Stimulated activated CD8-positive, alpha-beta memory T cell treated with anti-CD3 and anti-CD28 coated beads, Interleukin-2, amount 100 ng/mL, for 1 hour (primary cell): ENCODE measurements at places on chromosomes 5 and 9.

GRCh38 chr5:131593921-131594320, 41.1 kb downstream of the RAPGEF6 start:
- DNase-seq, result no peak

- no peak for DNase-seq
Measured at GRCh38 chr9:33794560-33794959, 801 bp upstream of the PRSS3 start.

DNA sequence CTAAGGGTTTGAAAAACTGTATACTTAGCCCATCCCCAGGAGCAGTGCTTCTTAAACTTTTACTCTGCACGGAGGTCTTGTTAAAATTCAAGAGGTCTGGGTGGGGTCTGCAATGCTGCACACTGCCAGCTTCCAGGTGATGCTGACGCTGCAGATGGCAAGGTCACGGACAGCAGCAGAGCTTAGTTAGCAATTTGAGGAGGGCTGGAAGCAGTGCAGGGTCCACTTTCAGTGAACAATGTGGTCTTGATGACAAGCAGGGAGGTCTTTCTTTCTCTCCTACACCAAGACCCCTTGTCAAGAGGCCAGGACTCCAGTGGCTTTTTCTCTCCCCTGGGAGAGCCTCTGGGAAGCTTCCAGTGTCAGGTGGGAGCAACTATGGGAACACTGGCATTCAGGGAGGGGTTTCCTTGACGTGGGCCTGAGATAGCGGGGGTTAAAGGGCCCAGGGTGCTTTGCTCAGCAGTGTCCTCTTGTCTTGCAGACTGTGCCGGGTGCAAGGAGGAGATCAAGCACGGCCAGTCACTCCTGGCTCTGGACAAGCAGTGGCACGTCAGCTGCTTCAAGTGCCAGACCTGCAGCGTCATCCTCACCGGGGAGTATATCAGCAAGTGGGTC, 65.0 kb upstream of the AFAP1L1 start:
- DNase-seq, result no peak

DNA sequence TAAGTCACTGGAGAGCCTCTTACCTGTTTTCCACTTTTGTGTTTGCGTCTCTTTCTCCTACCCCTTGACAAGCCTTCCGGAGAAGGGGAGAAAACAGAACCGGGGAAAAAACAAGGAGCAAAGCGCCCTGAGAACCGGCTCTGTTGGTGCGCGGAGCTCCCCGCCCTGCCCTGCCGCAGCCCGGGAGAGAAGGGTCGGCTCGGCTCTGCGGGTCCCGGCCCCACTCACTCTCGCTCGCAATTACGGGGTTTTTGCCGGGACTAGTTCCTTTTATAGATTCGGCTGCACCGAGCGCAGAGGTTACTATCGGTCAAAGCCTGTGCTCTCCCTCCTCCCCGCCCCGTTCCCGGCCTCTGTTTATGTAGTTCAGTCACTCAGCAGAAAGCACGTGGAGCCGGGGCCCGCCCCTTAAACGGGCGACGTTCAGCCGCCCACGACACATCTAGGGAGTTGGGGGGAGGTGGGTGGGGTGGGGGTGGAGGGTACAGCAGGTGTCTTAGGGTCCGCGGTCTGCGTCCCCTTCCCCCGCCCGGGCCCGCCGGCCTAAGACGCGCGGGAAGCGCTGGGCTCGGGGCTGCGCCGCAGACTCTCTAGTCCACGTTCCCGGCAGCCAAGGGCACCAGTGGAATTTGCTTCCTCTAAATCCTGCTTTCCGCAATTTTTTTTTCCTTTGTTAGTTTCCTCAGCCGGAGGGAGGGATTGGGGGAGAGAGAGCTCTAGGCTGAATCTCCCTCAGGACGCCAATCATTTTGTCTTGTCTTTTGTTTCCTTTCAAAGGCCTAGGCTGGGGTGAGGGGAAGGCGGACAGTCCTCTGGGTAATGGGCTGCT, at the start of gene ABCA1:
TSS of gene ABCA1 (minus strand) at position 244 of the 829 bp plus-strand sequence. CDS start 24,476 bp downstream, outside the sequence.
- peak; percentile 28 for DNase-seq
